ENCODE measurements at places on chromosomes 1 and 21.

GRCh38 chr1:241413386-241413785, 56.4 kb upstream of the RGS7 start:
- DNase-seq = no peak

DNA sequence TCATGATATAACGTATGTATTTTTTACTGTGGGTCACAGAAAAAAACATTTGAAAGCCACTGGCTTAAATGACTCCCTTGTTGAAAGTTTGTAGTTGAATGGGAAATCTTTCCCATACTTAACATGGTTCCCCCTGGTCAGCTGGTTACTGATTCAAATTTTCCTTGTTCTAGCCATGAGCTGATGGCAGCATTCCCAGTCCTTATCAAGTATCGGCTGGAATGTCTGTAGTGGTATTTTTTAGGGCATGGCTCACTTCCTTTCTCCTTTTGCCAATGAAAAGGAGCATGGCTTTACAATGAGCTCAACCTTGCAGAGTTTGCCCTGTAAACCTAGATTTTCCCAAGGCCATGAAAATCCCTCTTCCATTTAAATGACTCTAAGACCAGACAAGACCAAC, 55.7 kb downstream of the GIPC2 start:
- DNase-seq = no peak

- DNase-seq = no peak
These were observed 1.7 kb downstream of the COP1 start for GRCh38 chr1:176205332-176205914.

DNA sequence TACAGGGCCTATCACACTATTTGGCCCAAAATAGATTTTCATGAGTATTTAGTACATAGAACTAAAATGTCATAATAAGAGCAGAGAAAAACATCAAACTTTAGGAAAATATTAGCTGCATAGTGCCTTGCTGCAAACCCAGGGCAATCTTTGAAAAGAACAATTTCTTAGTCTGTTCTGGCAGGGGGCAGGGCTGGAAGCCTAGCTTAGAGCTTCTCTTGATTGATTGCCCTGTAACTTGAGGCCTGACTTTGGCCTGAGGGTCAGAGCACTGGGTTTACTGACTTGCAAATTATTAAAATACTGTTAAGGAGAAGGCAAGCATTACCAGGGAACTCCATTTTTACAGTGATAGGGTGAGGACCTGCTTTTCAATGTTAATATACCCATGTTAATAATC, 115.8 kb upstream of the SPAG17 start:
- DNase-seq = no peak

DNA sequence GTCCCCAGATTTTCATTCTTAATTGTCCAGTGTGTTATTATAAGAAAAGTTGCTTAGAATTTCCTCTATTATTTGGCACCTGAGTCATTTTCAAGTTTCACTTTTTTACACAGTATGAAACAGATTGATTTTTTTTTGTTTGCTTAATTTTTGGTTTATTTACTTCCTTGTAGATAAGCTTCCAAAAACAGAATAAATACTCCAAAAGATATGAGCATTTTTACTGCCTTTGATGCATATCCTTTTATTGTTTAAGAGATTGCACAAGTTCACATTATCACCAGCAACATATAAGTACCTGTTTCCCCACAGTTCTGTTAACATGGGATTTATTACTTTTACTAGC, 36.3 kb upstream of the AHCYL1 start:
- no peak for DNase-seq

DNA sequence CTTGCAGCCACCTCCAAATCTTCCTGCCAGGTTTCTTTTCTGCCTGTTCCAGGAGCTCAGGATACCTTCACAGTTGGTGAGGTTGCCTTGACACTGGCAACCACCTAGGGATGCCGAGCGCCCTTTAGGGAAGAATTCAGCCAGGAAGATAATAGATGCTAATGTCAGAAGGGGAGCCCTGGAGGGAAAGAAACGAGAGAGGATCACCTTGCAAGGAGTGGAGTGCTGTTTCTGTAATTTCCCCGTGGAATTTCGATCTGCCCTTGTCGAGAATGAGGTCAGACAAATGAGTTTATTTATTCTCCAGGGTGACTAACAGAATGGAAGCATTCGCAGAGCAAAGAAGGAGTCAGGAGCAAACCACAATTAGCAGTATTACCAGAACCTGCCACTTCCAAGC, 315.8 kb upstream of the KAZN start:
- DNase-seq = no peak

DNA sequence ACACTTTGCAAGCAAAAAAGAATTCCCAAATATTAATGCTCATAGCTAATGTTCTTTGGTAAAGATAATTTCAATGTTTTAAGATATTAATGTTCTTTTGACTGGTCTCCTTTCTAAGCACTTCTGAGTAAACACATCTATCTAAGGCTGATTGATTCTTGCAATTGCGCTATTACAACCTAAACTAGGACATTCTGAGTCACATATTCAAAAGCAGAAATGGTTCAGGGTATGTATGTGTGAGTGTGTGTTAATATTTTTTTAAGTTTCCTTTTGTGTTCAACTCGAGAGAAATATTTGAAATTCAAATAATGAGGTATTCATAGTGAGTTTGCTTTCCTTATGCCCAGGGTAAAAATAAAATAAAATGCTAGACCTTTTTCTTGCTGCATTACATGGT, 203.6 kb upstream of the GRIK3 start:
- DNase-seq = no peak

DNA sequence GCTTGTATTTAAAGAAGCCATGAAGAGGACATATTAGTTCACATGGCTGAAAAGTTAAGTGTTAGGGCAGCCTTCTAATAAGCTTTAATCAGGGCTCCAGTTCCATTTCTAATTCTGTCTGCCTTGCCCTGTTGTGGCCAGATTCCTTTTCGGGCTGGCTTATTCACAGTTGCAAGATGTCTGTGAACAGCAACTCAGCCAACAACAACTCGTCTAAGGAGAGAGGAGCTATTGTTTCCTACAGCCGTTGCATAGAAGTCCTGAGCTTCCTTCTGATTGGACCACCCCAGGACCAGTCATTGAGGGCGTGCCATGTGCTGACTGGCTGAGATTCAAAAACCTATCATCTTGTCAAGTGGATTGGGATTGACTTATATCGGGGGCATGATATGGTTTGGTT, 18.6 kb upstream of the COQ8A start:
- DNase-seq = no peak

- no peak for DNase-seq
These were observed 12.7 kb upstream of the C1orf159 start for GRCh38 chr1:1128454-1129139.

DNA sequence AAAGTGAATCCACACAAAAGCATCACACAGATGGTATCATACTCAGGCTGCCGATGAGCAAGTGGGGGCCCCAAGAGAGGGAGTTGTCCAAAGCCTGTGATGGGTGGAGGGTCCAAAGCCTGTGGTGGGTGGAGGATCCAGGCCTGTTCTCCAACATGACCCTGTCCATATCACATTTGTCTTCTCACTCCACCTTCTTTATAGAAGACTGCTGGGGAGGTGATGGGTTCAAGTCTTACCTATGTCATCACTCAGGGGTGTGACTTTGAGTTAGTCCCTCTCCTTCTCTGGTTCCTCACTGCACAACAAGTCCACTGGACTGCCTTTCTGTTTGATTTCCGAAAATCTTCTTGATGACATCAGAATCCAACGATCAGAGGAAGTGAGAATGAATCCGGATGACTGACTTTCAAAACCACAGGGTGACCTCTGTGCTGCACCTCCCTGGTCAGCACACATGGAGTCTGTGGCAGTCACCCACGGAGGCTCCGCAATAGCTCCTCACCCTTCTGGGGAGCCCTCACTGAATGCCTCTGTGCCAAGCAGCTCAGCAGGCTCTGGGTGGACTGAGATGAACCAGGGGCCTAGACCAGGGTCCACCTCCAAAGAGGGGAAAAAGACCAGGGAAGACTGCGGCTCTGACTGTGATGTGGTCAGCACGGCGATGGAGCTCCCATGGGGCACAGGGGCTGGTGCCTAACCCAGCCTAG, 166.8 kb downstream of the HIVEP3 start:
- DNase-seq = no peak

DNA sequence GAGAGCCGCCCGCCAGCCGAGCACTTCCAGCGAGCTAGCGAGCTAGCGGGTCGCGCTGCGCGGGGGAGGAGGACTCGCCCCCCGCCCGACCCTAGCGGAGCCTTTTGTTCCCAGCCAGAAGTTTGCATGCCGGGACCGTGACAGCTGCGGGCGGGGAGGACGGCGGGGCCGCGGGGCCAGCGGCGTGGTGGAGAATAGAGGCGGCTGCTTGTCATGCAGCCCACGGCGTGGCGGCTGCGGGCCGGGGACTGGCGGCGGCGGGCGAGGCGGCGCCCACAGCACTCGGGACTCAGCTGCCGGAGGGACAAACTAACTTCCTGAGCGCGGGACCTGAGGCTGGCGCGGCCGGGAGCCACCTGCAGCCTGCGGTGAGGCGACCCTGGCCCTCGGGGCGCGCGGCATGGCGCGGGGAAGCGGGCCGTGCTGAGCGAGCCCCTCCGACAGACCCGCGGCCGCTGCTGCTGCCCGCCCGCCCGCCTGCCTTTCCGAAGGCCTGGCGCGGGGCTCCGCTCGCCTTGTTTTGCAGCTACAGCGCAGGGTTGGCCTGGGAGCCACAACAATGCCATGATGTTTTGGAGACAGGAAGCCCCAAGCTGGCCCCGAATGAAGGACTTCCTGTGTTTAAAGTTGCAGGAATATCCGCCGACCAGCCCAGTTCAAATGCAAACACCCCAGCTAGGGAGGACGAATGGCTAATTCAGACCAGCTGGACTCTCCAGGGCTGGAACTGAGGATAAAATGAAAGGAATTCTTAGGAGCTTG, 82.2 kb upstream of the BMP8A start:
- no peak for DNase-seq

DNA sequence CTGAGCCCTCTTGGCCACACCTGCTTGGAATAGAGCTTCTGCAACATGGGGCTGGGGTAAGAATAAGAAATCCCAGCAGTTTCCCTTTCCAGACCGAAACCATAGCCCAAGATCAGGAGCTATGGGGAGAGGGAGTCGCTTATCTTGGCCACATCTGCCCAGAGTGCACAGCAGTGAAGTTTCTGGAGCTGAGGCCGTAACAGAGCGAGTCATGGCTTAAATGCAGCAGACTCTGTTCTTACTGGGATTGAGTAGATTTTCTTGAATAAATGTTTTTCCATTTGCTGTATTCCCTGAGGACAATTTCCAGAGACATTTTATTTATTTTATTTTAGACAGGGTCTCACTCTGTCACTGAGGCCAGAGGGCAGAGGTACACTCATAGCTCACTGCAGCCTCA, 33.5 kb downstream of the CFAP57 start:
- no peak for DNase-seq

DNA sequence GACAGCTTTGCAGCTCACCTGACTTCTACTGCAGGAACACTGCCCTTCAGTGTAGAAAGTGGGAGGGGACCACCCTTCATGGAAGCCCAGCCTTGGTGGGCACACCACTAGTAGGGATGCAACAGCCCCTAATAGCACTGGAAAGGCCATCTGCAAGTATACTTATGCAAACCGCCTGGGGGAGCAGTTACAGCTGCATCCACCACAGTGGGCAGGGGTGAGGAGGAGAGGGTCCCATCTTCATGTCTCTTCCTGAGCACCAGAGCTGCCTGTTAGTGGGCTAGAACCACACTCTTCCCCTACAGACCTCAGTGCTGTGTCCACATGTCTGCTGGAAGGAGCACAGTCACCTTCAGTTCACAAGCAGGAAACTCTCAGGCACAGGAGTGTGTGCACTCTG, 66.2 kb upstream of the LHX8 start:
- DNase-seq = no peak

GRCh38 chr1:40247655-40248054, at the start of gene TMCO2:
TSS of gene TMCO2 (plus strand) at chr1:40247937. CDS start at chr1:40247994, 57 bp downstream.
- DNase-seq = no peak

DNA sequence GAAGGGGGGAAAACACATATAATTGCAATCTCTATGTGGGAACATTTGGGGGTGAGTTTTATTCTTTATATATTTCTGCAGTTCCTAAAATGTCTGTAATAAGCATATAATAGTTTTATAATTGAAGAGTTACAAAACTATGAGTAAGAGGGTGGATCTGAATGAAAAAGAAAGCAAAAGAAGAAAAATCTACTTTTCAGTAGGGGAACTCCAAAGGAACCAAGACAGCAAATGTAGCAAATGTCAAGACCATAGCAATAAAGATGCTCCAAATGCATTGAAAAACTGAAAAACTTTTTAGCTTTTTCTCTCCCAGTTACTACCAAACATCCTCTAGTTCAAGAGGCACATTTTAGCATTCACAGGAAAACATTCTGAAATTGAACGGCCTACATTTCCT, 434.8 kb downstream of the LMO4 start:
- no peak for DNase-seq

DNA sequence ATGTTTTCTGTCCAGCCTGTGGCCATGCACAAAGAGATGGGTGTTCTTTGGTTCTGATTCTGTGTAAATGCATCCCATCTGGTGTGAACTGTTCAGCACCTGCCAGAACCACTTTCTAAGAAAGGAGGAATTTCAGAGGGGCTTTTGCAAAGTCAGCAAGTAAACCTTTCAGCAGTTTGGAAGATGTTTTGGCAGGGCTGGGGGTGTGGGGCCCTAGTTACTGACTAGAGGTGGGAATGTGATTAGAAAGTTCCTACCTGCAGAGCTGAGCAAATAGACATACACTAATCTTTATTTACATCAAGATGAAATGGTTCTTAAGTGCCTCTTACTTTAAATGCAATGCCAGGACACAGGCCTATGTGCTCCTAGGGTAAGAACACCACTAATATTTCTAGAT, 378.1 kb upstream of the USP24 start:
- DNase-seq = no peak

DNA sequence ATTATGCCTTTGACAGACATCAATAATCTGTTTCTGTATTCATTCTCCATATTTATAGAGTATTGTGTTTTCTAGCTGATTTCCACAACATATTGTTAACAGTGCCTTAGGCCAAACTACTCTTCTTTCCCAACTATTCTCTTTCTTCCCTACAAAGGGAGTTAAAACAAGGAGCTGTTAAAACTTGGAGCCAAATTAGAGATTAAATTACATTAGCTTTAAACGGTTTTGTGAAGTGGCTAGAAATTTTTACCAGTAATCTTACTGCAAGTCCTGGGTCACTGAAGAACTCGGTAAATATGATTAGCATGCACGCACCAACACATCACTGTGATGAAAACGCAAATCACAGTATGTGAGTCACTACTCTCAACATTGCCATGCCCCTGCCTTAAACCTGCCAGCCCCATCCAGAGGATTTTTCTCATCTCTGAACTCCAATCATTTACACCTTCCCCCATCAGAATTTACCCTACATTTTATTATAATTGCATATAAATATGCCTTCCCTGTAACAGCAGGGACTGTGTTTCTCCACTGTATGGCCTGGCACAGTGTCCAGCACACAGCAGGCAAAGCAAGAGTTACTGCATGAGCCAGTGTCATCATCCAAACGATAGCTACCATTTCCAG, 1.5 kb upstream of the PRDX6 start:
- DNase-seq = no peak

GRCh38 chr1:77316966-77317365, 35.1 kb downstream of the AK5 start:
- no peak for DNase-seq

- no peak for DNase-seq
These were observed 272.3 kb upstream of the ST6GALNAC5 start for GRCh38 chr1:76595024-76595423.

- no peak for DNase-seq
These were observed 183.1 kb downstream of the ZSCAN20 start for GRCh38 chr1:33655496-33655895.
